Choroid plexus epithelial cell (primary cell): ENCODE measurements at places on chromosomes 1 and 21.

DNA sequence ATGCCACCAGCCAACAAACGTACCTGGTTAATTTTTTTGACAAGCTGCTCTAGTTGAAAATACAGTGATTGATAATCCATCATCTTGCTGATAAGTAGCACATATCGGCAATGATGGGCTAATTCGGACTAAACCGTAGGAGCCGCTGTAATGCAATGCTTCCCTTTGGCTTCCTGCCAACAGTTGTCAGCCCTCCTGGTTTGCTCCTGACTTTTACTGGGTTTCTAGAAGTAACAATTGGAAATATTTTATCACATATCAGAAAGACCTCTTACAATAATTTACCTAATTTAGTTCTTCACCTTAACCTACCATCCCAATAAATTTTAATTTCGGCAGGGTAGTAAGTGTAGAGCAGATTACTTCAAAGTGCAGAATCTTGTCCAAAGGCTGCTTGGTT, 148.5 kb downstream of the DHRS3 start:
- no peak for DNase-seq

DNA sequence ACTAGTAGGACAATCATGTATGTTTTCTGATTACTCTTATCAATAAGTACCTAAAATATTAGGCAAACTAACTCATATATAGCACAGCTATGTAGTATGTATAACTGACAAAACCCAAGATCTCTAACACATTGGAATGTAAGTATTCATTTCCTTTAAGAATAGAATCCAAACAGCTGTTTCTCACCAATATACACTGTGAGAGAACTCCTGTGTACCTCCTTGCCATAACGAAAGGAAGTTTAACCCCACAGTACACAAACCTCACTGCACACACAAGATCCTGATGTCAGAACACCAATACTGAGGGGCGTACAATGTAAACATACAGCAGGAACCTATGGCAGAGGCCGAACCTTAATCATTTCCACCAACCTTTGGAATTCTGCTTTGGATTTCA, 113.0 kb downstream of the SMYD3 start:
- DNase-seq: peak; percentile 42

- DNase-seq: no peak
Measured at GRCh38 chr1:71618191-71618590, 537.4 kb upstream of the ZRANB2 start.

DNA sequence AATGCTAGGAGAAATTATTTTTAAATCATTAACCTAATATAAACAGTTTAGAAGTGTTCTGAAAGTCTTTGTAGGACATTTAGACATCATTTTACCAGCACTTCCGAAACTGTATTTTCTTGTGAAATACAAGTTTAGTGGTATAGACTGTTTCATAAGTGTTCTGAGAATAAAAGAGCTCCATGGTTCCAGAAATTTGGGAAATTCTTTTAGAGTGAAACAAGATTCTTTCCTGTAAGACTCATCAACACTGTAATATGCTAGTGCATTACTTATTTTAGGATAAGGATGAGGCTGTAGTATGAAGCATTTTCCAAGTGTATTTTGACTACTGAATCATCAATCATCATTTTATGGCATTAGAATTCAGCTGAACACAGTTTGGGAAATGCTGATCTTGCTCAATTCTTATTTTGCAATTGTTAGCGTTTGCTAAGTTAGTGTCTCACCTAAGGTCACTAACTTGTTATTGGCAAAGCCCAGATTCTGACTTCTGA, 73.4 kb downstream of the CEP350 start:
- peak; percentile 85 for DNase-seq

GRCh38 chr1:150149271-150150132, at the start of gene PLEKHO1:
Gene PLEKHO1 (plus strand): TSS chr1:150149916. CDS start chr1:150150258, 342 bp downstream.
- peak; percentile 85 for DNase-seq

- no peak for DNase-seq
Measured at GRCh38 chr1:17277511-17278159, 28.7 kb downstream of the PADI3 start.

DNA sequence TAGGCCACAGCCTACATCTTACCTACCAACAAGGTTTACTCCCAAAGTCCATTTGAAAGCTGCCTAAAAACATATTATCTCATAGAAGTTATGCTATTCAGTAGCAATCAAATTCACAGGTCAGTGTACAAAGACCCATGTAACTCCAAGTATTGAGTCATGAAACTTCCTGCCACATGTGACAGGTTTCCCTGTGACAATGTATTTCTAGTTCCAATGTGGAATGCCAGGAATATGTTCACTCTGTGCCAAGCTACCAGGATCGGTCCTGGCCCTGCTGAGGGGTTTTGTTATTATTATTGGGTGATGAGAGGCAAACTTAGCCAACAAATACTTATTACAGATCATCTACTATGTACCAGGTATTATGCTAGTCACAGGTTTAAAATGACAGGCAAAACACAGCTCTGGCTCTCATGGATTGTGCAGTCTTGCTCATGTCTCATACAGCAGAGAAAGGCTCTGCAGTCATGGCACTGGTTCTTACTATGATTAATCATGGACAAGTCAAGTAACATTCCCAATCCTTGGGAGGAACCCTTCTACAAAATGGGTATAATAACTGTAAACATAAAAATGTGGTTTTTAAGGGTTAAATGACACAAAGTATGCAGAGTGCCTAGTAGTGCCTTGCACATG, 22.5 kb downstream of the DPH5 start:
- DNase-seq: no peak

GRCh38 chr1:172180501-172181285, 239.8 kb upstream of the C1orf105 start:
- peak; percentile 79 for DNase-seq

GRCh38 chr1:156600733-156601121, 552 bp downstream of the GPATCH4 start:
- peak; percentile 26 for DNase-seq

GRCh38 chr1:53730224-53730865, 8.6 kb downstream of the GLIS1 start:
- DNase-seq: peak; percentile 17

DNA sequence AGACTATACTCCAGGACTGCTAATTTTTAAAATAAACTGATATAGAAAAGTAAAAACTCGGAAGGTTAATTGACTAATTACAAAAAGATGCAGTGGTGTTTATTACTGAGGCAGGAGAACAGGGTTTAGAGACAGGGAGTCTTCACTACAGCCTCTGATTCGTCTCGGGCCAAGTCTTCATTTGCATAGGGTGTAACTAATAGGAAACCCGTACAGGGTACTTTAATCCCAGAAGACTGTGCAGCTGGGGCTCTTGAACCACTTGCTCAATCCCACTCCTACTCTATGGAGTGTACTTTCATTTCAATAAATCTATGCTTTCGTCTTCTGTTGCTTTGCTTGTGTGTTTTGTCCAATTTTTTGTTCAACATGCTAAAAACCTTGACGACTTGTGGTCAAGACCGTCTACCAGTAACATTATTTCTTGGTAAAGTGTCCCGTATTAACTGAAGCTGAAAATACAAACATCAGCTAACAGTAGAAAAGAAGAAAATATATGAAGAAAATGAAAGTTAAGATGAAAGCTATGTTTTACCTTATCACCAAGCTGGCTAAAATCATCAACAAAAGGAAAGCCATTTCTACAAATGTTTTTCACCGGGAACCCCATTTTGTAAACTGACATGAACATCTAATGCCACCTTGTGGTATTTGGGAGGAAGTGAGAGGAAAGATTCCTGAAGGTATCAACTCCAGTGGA, 8.0 kb downstream of the SDHB start:
- peak; percentile 85 for DNase-seq

DNA sequence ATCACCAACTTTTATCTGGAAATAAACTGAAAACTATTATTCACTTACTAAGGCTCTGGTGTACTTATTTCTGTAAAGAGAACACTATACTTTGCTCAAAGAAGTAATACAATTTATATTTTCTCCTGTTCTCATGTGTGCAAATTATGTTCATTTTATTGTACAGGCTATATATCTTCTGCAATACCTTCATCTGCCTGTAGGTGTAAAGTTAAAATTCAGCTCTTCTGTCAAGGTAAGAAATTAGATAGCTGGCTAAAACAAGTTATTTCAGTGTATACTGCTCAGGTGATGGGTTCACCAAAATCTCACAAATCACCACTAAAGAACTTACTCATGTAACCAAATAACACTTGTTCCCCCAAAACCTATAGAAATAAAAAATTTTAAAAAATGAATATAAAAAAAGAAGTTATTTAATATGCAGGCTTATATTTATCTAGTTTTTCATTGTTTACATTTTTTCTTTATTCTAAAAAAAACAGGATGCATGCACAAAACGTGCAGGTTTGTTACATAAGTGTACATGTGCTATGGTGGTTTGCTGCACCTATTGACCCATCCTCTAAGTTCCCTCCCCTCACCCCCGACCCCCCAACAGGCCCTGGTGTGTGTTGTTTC, 81.5 kb downstream of the PTGER3 start:
- peak; percentile 18 for DNase-seq

- DNase-seq: no peak
Measured at GRCh38 chr21:25552856-25553255, 54.4 kb downstream of the MRPL39 start.

- DNase-seq: no peak
Measured at GRCh38 chr1:186996816-186997215, 168.1 kb downstream of the PLA2G4A start.

- DNase-seq: no peak
Measured at GRCh38 chr1:178613271-178613945, 100.5 kb downstream of the TEX35 start.

DNA sequence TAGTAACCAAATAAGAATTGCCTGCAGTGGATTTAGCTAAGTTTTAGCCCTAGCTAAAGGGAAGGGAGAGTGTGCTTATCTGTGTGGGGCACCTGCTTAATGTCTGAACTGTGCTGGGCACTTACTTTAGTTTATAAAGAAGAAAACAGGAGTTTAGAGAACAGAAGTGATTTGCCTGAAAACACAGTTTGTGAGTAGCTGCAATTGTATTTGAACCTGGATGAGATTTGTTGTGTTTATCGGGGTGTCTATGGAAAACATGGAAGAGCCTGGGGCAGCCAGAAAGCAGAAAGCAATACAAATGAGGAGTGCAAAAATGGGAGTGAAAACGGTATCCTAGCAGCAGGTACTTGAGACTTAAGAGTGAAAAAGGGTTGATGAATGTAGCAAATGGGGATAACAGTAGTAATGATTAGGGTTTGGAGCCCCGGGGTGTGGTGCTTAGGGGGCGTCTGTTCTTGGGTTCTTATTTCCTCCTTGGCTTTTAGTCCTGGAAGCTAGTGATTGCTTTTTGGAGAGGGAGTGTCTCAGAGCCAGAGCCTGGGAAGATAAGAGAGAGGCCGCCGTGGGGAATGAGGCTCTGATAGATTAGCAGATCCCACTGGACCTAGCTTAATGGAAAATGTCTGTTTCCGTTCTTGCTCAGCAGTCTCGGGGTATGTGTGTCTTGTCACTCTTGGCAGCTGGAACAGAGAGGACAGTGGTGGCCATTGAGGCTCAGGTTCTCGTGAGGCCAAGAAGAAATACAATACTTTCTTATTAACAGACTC, 5.6 kb downstream of the PRCC start:
- no peak for DNase-seq

- DNase-seq: no peak
Measured at GRCh38 chr1:3814771-3815561, 18.7 kb upstream of the LRRC47 start.

- peak; percentile 58 for DNase-seq
Measured at GRCh38 chr1:159214149-159214760, 9.6 kb downstream of the ACKR1 start.

DNA sequence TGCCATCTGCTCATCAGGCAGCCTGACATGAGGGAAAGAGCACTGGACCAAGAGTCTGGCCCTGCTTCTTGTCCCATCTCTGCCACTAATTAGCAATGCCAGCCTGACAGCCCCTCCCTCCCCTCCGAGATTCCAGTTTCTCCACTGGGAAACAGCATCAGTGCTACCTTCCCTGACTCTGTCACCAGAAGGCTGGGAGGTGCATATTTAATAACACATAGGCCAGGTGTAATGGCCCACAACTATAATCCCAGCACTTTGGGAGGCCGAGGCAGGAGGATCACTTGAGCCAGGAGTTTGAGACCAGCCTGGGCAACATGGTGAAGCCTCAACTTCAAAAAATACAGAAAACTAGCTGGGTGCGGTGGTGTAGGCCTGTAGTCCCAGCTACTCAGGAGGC, 41.2 kb upstream of the ZBTB40 start:
- DNase-seq: no peak

DNA sequence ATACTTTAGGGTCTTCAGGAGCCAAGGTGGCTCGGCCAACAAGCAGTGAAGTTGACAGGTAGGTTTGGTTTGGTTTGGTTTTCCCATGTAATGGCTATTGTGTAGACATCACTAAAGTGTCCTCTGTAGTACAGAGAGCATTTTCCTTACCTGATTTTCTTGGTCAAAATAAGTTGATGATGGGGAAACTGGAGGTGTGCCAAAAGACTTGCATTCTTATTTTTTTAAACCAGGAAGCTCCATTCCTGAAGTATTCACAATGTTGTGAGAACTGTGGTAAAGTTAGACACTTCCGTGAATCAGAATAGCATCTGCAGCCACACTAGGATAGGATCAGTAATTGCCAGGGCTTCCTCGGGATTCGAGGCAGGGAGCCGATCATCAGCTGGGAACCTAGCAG, 2.9 kb downstream of the ZBTB37 start:
- no peak for DNase-seq

DNA sequence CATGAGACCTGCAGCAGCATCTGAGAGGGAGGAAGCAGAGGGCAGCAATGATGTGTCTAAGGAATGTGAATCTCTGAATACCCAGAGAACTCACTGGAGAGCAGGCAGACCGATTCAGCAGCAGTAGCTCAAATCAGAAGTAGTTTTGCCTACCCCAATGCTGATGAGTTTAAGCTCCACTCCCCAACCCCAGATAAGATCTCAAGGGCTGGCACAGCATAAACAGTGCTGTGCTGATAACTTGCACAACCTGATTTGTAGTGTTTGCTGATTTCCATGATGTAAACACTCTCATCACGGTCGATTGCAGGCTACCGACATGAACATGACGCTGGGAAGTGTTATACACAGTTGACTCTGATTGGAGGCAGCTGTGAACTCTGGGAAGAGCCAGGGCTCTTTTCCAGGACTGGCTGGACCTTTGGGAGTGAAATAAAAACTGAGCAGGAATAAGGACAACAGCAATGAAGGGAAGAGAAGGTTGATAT, 11.2 kb upstream of the HMGCS2 start:
- DNase-seq: peak; percentile 63

GRCh38 chr1:67787746-67788145, 45.5 kb downstream of the GNG12 start:
- DNase-seq: no peak

DNA sequence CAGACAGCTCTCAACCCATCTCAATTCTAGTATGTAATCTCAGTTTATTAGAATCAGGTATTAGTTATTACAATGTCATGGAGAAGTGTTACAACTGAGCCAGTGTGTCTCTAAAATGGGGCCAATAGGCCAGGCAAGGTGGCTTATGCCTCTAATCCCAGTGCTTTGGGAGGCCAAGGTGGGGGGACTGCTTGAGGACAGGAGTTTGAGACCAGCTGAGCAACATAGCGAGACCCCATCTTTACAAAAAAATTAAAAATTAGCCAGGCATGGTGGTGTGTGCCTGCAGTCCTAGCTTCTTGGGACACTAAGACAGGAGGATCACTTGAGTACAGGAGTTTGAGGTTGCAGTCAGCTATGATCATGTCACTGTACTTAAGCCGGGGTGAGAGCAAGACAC, 104.9 kb downstream of the BCAR3 start:
- DNase-seq: no peak

GRCh38 chr21:39014747-39015146, 168.5 kb downstream of the PSMG1 start:
- DNase-seq: peak; percentile 98
